ENCODE measurements at places on chromosomes 11 and 22. TPM values are rescaled to one million over a fixed set of nuclear protein-coding genes. Genes with fewer than 3 reads are reported as not detected.

Gene DGCR6
- polyA plus RNA-seq: 8.9 TPM

Gene INPP5J
- 9.4 TPM for polyA plus RNA-seq

Gene NCR3LG1
- 3.1 TPM for polyA plus RNA-seq

Gene ACER3
- polyA plus RNA-seq: 14.9 TPM

Gene CEND1
- polyA plus RNA-seq: 11.8 TPM

Gene ESRRA
- polyA plus RNA-seq: 29.0 TPM

Gene OR2D3
- not detected for polyA plus RNA-seq

Gene MMP10
- not detected for polyA plus RNA-seq
